Stimulated activated CD8-positive, alpha-beta memory T cell treated with anti-CD3 and anti-CD28 coated beads, Interleukin-4, amount 100 ng/mL, for 1 hour (primary cell): ENCODE measurements at places on chromosomes 1 and 21.

DNA sequence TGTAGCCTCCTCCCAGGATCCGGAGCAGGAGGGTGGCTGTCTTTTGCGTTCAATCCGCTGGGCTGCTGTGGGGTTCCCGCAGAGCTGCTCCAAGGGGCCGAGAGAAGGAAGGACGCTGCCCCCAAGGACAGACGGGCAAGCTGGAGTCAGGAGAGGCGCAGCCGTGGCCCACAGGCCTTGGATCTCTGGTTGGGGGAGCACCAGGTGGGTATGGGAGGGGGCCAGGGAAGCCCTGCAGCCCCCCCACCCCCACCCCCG is 15.9 kb upstream of the SKI start:
- DNase-seq, result no peak

- no peak for DNase-seq
Measured at GRCh38 chr21:45244799-45245340, 42.8 kb downstream of the POFUT2 start.

DNA sequence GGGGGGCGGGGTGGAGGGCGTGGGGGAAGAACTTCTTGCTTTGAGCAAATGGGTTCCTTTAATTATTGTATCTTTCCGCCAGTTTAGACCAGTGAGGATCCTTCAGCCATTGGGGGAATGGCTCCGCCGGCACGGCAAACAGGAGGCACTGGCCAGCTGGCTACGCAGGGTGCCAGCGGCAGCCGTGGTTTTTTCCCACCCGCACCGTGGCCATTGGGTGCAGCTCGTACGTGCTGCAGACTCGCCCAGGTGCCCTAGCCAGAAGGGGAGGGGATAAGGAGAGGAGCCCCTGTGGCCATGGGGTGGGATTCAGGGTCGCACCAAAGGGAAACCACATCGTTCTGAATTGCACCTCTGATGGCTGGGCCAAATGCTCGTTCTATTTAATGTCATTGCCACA is 65.6 kb downstream of the RGSL1 start:
- no peak for DNase-seq

- DNase-seq, result no peak
Measured at GRCh38 chr21:42214081-42214750, 4.7 kb upstream of the ABCG1 start.

GRCh38 chr1:234083460-234083859 is 179.0 kb downstream of the SLC35F3 start:
- DNase-seq, result no peak

DNA sequence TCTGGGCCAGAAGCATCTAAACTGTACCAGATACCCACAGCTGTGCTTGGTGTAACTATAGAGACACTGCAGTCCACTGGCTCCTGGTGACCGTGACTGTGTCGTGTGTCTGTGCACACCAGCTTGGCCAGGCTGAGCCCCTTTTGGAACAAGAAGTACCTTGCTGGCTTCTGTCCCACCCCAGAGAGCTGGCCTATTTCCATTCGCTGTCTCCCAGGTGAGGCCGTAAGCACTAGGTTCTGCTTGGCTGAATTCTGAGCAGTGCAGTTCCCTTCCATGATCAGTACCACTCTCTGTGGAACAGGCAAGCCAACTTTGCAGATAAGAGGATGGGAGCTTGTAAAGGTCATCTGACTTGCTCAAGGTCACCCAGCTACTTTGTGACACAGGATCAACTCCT is 119.9 kb upstream of the DNAH14 start:
- DNase-seq, result no peak
